NCI-H1417 (cell line): ENCODE measurements at places on chromosomes 6 and 20.

GRCh38 chr6:151826517-151827142, 19.1 kb downstream of the ESR1 start:
- no peak for DNase-seq

DNA sequence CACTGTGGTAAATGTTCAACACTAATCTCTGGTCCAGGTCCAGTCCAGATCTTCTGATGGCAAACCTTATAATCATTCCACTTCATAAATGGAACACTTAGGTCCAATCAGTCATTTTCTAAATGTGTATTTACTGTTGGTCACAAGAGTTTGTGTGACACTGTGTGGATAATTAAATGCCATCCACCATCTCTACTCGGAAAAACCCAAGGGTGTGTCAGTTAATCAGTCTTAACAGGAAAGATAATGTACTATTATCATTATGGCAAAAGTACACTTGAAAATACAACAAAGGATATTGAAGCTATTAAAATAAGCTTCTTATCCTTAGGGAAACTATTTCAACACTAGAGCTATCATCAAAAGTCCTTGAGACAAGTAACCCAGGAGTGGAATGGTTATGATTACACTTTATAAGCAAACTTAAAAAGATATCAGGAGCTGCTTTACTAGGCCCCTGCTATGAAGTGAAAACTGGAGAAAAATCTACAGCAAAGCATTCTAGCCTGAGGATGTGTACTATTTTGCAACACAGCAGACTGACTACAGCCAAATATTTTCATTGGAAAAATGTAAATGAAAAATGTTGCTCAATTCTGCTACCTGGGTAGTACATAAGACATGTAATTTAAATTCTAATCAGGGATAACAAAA, 227.9 kb downstream of the LAMA2 start:
- DNase-seq: peak; percentile 50

- peak; percentile 43 for DNase-seq
Measured at GRCh38 chr20:47464380-47465101, 37.1 kb upstream of the NCOA3 start.

- DNase-seq: no peak
Measured at GRCh38 chr20:50646483-50646996, 44.8 kb downstream of the RIPOR3 start.

DNA sequence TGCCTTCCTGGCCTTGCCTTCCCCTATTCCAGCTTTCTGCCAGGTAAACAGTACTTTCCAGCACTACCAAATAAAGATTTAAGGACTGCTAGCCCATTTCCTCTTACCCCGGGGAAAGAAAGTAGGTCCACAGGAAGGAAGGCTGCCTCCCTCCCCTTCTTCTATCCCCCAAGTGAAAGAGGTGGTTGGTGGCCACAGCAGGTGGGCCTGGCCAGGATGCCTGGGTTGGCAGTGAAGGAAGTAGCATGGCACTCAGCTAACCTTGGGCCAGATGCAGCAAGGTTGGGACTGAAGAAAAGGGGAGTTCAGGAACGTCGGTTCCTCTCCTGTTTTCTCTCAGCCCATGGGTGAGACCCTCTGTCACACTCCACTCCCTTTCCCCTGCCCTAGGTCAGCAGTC, 8.9 kb downstream of the NFKBIL1 start:
- DNase-seq: no peak

GRCh38 chr20:51767867-51768758, at the start of gene ATP9A:
Gene ATP9A, minus strand, starts transcription at chr20:51768390. Its CDS starts 21 bp downstream, at chr20:51768369.
- peak; percentile 21 for DNase-seq

DNA sequence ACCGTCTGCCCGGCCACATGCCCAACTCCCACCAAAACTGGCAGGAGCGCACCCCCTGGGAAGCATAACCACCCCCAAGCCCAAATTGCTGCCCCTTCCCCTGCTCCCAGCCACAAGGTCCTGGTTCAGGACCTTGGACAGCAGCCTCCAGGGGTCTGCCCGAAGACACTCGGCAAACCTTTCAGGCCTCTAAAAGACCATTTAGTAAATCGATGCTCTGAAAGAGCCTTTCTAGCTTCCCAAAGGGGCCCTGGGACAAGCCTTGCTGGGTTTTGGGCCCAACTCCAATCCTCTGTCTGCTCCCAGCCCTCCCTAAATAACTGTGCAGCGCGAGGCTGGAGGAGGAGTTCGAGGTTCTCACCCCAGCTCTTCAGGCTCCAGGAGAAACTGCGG, 30.5 kb downstream of the GRM4 start:
- DNase-seq: no peak

GRCh38 chr6:132648356-132648755, 10.6 kb downstream of the TAAR1 start:
- DNase-seq: peak; percentile 23

- no peak for DNase-seq
Measured at GRCh38 chr6:15090145-15090579, 155.7 kb upstream of the JARID2 start.

DNA sequence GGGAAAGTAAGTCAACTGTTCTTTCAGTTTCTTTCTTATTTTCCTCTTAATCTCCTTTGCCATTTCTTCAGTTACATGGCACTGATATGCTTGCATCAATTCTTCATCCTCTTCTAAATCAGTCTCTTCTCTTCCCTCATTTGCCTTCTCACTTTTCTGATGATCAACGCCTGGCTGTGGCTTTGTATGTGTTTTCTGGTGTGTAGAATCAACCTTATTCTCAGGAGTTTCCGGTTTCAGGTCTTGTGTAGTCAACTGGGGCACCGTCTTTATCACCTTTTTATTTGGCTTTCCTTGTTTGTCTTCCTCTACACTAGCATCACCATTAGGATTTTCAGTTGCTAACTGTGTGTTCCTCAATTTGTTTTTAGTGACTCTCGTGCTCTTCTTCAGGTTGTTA, 31.6 kb downstream of the AHI1 start:
- no peak for DNase-seq
